ENCODE measurements at places on chromosomes 6 and 20. TPM values are rescaled to one million over a fixed set of nuclear protein-coding genes. Genes with fewer than 3 reads are reported as not detected.
A peak's percentile ranks its signal among the peaks of the same experiment; 100 is the strongest.

The ZBTB46 gene
- 46.4 TPM for total RNA-seq

The KCNK17 gene
- not detected for total RNA-seq

The COL11A2 gene
- total RNA-seq, result under 0.01 TPM

The BPIFA1 gene
- not detected for total RNA-seq

The TMEM151B gene
- total RNA-seq, result not detected

The SRMS gene
- not detected for total RNA-seq

The CDSN gene
- total RNA-seq, result not detected

The ELOVL4 gene
- total RNA-seq, result under 0.01 TPM

- no peak for DNase-seq
Measured at GRCh38 chr6:22357724-22358189, 60.9 kb upstream of the PRL start.

DNA sequence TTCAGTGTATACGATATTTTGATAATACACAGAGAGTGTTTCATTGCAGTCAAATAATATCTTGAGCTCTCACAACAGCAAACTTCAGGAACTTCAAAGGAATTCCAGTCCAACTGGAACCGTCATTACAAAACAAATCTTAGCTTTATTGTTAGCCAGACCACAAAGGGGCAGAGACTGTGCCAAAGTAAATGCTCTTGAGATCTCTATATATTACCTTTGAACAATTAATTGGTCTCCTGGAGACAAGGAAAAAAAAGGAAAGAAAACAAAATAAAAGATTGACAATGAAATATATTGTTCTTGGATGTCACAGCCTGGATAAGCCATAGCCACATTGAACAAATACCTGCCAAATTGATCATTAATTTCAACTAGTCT, 70.0 kb downstream of the FOXC1 start:
- DNase-seq, result no peak

DNA sequence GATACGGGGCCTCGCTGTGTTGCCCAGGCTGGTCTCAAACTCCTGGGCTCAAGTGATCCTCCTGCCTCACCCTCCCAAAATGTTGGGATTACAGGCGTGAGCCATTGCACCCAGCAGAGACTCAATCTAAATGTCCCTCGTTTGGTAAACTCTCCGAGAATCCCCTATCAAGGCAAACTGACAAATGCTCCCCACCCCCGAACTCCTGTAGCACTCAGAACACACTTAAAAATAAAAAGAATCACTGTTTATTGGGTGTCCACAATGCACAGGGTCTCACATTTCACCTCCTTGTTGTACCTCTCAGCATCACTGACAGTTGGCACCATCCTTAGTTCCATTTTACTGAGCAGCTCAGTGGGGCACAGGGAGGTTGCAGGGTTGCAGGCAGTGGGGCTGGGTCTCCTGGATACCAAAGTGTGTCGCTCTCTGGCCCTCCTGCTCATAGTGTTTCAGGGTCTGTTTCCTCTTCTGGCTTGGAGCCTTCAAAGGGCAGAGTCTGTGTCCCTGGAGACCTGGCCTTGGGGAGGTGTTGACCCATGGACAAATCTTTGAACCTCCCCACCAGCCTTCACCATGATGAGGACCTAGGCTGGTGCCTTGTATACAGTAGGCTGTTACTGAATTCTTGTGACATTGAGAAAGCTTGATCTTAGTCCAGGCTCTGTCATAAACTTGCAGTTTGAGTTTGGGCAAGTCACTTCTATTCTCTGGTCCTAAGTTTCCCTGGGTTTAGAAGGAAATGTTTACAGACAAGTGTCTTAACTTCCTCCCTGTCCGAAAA, 8.5 kb upstream of the SRC start:
- no peak for DNase-seq

DNA sequence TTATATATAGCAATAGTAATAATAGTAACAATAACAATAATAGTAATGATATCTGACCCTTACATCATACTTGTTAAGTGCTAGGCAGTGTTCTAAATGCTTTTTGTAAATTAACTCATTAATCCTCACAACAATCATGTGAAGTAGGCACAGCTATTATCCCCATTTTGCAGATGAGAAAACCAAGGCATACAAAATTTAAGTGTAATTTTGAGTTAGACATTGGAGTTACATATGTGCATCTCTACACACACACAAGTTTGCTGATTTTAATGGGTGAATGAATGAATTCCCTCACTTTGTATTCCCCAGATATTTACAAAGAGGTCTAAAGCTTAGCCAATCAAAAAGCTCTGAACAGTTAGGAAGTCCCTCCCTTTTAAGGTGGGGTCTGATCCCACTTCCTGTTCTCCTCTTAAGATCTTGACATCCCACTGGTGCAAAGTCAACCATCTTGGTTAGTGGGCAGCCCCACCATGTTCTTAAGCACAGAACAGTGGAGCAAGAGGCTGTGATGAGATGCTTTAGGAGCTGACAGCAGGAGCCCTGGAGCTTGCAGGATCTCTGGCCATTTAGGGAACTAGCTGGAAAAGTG, 85.3 kb upstream of the FOXP4 start:
- DNase-seq, result no peak

- no peak for DNase-seq
Measured at GRCh38 chr6:97097068-97098047, 172.8 kb downstream of the KLHL32 start.

DNA sequence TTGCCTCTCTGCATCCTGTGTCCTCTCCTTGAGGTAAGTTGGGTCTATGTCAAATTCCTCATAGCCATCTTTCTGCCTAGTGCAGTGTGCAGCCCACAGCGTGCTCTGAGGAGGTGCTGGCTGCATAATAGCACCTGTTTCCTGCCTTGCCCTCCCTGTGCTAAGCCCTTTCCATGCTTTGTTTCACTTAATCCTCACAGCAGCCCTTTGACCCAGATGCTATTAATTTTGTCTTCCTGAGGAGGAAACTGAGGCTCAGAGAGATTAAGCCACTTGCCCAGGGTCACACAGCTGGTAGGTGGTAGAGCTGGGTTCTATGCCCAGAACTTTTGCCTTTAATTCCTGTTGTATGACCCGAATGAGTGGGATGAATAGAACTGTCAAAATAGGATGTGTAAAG, 13.5 kb downstream of the FAM83D start:
- peak; percentile 82 for DNase-seq

GRCh38 chr20:23702021-23702420, 13.2 kb upstream of the CST4 start:
- no peak for DNase-seq

GRCh38 chr6:148629181-148629580, 117.6 kb upstream of the UST start:
- no peak for DNase-seq

- no peak for DNase-seq
Measured at GRCh38 chr6:125994670-125995488, 8.5 kb downstream of the TRMT11 start.

DNA sequence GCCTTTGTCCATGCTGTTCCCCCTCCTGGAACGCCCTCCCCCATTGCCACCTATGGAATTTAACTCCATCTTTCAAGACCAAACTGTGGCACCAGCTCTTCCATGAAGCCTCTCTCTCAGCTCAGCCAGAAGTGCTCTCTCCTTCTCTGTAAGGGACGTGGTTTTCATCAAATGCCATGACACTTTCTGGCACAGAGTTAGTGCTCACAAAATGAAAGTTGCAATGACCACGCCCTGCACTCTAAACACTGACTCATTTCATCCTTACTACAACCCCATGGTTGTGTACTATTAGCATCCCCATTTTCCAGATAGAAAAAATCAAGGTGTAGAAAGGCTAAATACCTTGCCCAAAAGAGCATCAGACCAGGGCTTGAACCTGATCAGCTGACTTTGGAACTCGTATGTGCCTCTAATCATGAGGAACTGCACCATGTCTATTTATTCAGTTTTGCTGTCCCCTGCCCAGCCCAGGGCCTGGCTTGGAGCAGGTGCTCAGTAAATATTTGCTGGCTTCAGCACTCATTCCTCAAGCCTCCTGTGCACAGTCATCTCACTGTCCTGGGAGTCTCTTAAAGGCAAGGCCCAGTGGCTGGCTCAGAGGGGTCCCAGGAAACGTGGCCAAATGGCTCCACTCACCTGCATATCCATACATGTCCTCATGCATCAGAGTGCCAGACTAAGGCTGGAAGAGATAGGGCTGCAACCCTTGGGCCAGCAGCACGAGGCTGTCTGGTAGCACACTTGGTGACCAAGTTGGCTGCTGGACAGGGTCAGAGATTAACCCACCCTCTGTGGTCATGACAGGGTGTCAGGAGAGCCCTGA, 77.9 kb downstream of the MRPL14 start:
- no peak for DNase-seq

DNA sequence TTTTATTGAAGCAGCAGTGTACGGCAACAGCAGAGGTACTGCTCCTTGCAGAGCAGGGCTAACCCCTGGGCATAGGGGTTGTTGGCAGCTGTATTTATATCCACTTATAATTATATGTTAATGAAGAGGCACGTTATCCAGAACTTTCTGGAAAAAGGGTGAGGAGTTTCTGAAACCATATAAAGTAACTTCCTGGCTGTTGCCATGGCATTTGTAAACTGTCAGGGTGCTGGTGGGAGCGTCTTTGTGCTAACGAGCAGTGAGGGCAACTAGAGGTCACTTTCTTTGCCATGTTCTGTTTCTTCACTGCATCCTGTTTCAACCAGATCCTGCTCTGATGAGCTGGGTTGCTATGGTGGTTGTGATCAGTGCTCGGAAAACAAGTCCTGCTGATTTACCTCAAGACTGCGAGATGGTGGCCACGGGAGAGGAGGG, 11.1 kb upstream of the ARFGEF2 start:
- peak; percentile 49 for DNase-seq

DNA sequence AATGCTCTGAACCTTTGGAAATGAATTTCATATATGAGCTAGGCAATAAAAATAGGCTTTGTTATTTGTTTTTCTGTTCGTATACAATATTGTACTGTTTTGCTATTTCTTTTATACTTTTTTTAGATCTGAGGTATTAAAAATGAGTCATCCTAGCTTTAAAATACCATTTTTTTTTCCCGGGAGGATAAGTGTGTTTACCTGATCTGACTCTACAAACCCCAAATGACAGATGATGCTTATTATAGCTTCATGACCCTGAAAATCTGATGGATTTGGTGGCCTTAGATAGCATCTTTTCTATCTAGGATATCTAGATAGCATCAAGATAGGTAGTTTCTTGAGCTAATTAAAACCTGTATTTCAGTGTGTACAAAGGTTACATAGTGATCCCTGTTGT, 206.4 kb downstream of the DTNBP1 start:
- no peak for DNase-seq

GRCh38 chr6:117326396-117326795, 61.0 kb downstream of the VGLL2 start:
- DNase-seq, result no peak

GRCh38 chr6:35165630-35166071, 24.5 kb upstream of the TCP11 start:
- DNase-seq, result no peak

GRCh38 chr6:53591873-53592272, 47.0 kb upstream of the GCLC start:
- DNase-seq, result no peak

- no peak for DNase-seq
Measured at GRCh38 chr20:21234324-21234723, 68.8 kb upstream of the XRN2 start.

DNA sequence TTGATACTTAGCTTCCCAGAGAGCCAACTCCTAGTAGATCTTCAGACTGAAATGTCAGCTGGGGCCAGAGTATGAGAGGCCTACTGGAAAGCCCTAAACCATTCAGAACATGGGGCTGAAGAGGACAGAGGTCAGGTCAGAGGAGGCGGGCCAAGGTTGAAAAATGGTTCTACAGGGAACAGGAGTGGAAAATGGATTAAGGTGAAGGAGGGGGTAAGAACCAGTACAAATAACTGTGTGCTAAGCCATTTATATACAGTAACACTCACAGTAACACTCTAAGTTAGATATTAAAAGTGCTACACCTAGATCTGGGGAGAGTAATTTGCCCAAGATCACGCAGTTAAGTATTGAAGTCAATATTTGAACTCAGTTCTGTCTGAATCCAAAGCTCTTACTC, 313.2 kb upstream of the MAP3K7 start:
- no peak for DNase-seq

DNA sequence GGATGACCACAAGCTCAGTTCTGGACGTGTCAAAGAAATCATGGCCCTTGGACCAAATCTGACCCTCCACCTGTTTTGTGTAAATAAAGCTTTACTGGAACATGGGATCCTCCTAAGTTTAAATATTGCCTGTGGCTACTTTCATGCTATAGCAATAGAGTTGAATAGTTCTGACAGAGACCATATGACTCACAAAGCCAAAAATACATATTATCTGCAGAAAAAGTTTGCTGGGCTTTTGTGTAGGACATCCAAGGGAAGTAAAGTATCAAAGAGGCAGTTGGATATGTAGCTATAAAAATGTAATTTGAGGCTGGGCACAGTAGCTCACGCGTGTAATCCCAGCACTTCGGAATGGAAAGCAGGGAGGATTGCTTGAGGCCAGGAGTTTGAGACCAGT, 78.9 kb downstream of the TOX2 start:
- DNase-seq, result no peak
